ENCODE measurements at places on chromosomes 2 and 18.

DNA sequence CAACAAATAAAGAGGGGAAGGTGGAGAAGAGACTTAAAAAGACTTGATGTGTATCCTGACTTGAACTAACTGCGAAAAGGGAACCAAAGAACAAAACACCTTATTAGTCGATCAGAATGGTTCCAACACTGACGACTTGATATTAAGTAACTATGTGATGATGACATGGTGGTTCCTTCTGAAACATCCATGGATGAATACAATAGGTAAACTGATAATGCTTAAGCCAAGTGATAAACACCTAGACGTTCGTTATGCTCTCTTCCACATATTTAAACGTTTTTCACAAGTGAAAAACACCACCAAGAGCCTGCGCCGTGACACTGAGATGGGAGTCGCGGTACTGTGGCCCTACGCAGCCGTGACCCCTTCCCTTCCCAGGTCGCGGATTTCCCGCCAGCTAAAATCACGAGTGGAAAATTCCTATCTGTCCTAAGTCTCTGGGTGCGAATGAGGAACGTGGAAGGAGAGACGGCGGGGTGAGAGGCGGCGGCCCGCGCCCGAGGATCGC is 797 bp downstream of the TTC32 start:
- DNase-seq: peak; percentile 33

GRCh38 chr2:185373229-185373628 is 365.4 kb upstream of the FSIP2 start:
- peak; percentile 2 for DNase-seq

DNA sequence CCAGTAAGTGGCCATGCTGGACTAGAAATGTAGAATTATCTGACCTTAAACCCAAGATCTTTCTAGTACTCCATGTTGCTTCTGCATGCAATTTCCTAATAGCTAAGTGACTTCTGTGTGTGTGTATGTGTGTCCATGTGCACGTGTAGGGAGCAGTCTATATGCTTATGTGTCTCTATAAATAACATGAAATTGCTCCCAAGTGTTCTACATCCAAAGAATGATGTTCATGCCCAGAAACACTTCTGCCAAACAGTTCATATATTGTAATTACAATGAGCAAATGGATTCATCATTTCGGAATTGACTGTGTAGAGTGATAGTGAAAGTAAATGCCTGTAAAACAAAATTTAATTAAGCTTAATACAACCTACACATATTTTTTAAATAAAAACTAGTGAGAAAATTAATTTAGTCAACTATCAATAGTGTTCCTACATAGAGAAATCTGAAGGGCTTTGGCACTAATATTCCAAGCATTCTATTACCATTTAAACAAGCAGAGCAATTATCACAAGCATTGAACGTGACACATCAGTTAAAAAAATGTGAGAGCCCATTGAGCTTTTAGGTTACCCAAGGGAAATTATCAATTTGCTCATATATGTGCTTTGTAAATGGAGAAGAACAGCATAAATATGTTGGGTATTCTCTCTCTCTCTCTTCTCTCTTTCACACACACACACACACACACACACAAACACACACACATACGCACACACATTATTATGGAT is 1067.4 kb downstream of the CNTNAP5 start:
- DNase-seq: no peak

GRCh38 chr2:138183705-138184104 is 219.4 kb downstream of the HNMT start:
- no peak for DNase-seq

GRCh38 chr2:202034249-202035088 is 814 bp downstream of the FZD7 start:
- DNase-seq: peak; percentile 47

GRCh38 chr18:44740000-44740399 is 59.3 kb downstream of the SETBP1 start:
- DNase-seq: no peak
